ENCODE measurements at places on chromosomes 5 and 9.

- peak; percentile 13 for DNase-seq
Measured at GRCh38 chr9:94639061-94639998, at the start of gene FBP1. Gene FBP1, minus strand, starts transcription at chr9:94639518. Its CDS starts 208 bp downstream, at chr9:94639310.

GRCh38 chr9:87519461-87519860, 21.8 kb downstream of the DAPK1 start:
- no peak for DNase-seq

DNA sequence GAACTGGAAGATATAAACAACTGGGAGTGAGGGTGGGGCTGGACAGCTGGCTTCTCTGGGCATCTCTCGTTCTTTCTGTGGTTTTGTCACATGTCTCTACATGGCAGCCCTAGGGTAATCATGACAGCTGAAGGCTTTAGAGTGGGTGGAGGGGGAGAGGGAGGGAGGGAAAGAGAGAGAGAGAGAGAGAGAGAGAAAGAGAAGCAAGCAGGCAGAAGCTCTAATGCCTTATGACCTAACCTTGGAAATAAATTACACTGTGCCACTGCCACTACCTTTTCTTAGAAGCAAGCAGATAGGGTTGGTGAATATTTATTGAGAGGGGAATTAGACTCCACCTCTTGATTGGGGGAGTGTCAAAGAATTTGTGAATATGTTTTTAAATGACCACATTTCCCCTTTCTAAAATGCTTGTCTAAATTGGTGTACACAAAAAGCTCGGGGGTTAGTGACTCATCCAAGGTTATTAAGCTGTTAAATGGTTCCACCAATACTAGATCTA, 2.6 kb upstream of the DAPK1 start:
- DNase-seq, result no peak

- DNase-seq, result no peak
Measured at GRCh38 chr9:16869882-16870595, 431 bp downstream of the BNC2 start.

- DNase-seq, result no peak
Measured at GRCh38 chr9:111914749-111915424, 18.3 kb downstream of the UGCG start.

DNA sequence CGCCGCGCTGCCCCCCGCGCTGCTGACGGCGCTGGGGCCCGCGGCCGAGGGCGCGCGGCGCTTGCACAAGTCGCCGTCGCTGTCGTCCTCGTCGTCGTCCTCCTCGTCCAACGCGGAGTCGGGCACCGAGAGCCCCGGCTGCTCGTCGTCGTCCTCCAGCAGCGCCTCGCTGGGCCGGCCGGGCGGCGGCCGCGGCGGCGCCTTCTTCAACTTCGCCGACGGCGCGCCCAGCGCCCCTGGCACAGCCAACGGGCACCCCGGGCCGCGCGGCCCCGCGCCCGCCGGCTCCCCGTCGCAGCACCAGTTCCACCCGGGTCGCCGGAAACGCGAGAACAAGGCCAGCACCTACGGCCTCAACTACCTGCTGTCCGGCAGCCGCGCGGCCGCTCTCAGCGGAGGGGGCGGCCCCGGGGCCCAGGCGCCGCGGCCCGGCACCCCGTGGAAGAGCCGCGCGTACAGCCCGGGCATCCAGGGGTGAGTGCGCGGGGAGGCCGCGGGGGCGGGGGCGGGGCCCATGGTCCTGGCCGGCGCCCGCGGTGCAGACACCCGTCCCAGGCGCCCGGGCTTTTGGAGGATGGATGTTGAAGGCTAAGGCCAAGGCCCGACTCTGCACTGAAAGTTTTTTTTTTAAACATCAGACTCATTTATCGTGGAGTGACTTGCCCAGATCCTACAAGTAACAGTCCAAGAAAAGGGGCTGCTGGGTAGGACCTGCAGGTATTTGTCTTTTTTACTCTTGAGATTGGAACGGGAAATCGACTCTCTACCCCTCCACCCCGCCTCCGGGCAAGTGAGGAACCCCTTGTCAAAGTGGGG, 1.2 kb downstream of the TENT4A start:
- DNase-seq, result peak; percentile 10

DNA sequence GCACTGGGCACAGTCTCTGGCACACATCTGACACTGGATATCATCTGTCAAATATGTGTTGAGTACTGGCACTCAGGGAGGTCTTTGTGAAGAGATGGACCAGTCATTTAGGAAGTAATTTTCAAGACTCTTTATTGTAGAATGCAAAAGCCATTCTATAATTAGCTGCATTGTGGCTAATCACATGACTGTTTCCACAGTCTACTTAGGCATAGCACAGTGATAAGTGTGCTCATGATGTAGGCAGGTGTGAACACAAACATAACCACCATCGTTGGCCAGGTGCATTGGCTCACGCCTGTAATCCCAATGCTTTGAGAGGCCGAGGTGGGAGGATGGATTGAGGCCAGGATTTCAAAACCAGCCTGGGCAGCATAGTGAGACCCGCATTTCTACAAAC, 62.2 kb downstream of the CFAP77 start:
- DNase-seq, result no peak

DNA sequence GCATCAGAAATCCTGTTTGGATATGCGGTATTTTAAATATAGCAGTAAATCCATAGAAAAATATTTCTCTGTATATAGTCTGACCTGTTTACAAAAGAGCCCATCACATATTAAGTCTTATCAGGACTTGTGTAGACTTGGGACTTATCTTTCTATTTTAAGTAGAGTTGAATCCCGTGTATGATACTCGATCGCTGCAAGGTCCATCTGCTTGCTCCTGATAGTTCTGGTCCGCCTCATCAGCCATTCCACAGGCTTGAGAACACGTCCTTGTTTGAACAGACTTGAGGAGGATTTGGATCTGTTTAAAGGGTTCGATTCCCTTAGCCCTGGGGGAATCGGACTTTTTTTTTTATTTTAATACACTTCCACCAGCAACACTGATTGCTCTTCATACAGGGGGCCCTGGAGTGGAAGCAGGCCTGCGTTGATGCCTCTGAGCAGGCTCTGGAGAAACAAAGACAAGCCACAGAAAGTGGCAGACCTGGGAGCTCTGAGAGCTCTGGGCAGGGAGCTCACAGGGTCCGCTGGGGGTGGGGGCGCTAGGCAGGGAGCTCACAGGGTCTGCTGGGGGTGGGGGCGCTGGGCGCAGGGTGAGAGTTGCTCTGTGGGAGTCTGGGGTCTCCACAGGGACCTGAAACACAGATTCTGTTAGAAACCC, 112.2 kb downstream of the MVB12B start:
- no peak for DNase-seq

GRCh38 chr5:57841676-57842363, 359.2 kb upstream of the ACTBL2 start:
- no peak for DNase-seq

DNA sequence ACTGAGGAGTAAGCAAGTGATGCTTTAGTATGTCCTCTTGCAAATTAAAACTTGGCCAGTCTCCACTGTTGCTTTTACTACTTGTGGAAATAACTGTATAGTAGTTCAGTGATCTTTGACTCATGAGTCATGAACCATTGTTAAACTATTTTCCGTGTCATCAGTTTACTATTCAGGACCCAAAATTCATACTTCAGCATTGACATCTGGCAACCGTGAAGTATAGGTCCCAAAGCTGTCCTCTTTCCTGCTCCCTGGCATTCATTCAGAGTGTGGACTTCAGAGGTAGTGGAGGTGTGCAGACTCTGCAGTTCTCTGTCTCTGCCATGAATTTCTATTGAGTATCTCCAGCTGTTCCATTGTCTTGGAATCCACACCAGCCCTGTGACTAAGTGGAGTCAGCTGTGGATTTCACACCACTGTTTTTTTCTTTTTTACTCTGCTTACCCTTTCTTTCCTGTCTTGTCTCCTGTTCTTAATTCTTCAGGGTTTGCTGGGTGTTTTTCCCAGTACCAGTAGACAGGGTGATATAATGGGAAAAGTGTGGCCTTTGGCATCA, 7.5 kb downstream of the TDRD7 start:
- DNase-seq, result no peak

GRCh38 chr9:21574261-21574660, 92.1 kb upstream of the IFNE start:
- no peak for DNase-seq

DNA sequence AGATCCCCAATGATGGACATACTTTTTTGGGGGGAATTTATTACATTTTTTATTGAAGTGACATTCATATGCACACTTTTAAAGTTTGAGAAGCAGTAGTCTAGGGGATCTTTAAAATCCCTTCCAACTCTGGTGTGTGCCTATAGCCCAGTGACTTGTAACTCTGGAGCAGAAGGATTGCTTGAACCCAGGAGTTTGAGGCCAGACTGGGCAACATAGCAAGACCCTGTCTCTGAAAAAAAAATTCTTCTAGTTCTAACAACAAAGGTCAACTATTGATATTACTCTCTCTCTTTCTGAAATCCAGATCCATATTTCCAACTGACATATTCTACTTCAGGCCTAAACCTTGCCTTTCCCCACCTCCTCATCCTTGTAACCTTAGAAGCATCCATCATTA, 148.2 kb upstream of the SPRY4 start:
- no peak for DNase-seq

DNA sequence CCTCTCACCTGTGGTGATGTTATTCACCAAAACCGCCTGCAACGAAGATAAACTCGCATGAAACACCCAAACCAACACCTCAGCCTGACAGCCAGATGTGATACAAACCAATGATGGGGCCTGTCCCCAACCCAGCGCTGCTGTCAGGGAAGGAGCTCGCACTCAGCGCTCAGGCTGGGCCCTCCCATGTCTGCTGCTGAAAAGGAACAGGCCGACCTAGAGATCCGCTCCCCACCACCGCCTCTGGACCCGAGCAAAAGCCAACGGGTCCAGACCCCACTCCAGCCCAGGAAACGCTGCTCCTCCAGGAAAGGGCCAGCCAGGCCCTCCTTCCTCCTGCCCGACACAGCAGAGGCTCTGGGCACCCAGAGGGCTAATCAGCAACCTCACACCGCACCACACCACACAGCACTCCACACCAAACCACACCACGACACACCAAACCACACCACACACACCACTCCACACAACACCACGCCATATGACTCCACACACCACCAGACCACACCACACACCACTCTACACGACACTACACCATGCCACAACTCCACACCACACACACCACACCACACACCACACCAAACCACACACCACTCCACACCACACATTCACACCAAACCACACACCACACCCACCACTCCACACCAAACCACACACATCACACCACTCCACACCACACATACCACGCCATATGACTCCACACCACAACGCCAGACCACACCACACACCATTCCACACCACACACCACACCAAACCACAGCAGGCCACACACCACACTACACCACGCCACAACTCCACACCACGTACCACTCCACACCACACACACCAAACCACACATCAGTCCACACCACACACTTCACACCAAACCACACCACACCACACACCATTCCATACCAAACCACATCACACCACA, 46.5 kb downstream of the GOLM1 start:
- no peak for DNase-seq

DNA sequence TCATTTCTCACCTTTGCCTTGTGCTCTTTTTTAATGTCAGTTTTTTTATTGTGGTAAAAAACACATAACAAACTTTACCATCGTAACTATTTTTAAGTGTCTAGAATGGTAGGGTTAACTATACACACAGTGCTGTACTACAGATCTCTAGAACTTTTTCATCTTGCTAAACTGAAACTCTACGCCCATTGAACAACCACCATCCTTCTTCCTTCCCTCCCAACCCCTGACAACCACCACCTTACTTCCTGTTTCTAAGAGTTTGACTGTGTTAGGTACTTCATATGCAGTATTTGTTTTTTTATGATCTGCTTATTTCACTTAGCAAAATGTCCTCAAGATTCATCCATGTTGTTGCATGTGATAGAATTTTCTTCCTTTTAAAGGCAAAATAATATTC, 54.9 kb downstream of the PSAT1 start:
- no peak for DNase-seq

- DNase-seq, result no peak
Measured at GRCh38 chr5:100252944-100253343, 282.2 kb upstream of the FAM174A start.

- DNase-seq, result no peak
Measured at GRCh38 chr9:130060296-130060695, 6.6 kb downstream of the GPR107 start.

DNA sequence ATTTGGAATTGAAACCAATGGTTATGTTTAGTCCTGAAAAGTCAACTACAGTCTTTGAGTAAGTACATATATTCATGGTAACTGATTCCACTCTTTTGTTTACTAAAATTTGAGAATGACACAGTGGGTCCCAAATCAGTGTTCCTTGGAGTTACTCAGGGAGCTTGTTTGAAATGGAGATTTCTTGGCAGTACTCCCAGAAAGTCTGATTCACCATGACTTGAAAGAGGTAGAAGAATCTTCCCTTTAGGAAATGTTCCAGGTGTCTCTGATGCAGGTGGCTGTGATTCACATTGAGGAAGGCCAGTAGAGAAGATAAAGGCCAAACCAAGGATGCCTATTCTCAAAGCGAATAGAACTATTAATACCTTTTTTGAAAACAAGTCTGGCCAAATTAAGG, 1078.3 kb downstream of the CDH12 start:
- DNase-seq, result no peak

DNA sequence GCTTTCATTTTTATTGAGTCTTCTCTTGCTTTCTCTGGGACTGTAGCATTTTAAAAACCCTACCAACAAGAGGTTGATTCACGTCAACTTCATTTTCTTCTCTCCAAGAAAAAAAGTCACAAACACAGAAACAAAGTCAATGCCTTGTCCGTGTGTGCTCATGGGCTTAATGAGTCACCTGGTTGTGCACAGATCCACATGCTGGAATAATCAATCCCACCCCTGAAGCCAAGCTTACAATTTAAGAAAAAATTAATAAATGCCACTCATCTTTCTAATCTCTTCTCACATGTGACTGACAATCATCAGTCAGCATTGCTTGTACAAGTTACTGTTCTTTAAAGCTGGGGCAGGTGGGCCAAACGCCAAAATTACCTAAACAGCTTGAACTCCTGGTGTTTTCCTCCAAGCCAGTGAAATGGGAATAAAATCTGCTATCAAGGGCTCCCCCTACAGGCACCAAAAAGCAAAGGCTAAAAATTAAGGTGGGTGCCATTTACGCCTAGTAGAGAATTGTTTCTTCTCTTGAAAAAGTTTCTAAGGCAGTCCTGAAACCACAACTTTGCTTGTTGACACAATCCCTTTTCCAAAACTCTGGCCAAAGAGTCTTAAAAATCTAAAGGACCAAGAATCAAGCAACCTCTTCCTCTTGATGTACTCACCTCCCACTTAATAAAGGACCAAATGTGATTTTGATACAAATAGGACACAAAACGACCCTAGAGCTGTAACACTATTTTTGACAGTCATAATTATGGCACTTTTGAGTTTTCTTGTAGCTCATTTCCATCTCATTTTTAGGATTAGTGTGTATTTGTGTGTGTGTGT, 21.3 kb downstream of the TRMO start:
- no peak for DNase-seq

DNA sequence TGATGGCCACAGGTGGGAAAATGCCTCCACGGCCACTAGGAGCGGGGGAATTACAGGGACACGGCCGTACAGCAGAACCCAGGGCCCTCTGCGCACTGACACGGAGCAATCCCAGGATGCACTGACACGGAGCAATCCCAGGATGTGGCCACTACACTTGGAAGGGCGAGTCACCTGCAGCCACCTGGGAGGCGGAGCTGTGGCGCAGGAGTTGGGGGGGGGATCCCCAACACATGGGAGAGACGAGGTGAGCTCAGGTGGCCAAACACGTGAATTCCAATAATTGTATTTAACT, 6.8 kb downstream of the CLPTM1L start:
- no peak for DNase-seq

All from activated T-helper 1 cell treated with Interleukin-2 at 50 U/mL for 16 hours (primary cell).